ENCODE measurements at places on chromosomes 1 and 21. TPM values are rescaled to one million over a fixed set of nuclear protein-coding genes. Genes with fewer than 3 reads are reported as not detected.

The CD164L2 gene
- polyA plus RNA-seq: 0.47 TPM

The NBPF9 gene
- 73.8 TPM for polyA plus RNA-seq

The RPE65 gene
- 0.06 TPM for polyA plus RNA-seq

The SLFNL1 gene
- polyA plus RNA-seq: 0.81 TPM

The MYBPH gene
- polyA plus RNA-seq: 0.29 TPM

The MAP10 gene
- polyA plus RNA-seq: 6.3 TPM

The NHLH2 gene
- polyA plus RNA-seq: not detected

DNA sequence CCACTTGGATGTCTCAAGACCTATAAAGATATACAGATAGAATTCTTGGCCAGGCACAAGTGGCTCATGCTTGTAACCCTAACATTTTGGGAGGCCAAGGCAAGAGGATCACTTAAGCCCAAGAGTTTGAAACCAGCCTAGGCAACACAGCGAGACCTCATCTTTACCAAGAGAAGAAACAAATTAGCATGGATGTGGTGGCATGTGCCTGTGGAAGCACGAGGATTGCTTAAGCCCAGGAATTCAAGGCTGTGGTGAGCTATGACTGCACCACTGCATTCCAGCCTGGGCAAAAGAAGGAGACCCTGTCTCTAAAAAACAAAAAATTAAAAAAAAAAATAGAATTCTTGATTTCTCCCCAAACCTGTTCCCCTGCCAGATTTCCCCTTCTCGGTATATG, 8.3 kb downstream of the ASAP3 start:
- no peak for DNase-seq

- DNase-seq: no peak
These were observed 135.5 kb upstream of the JUN start for GRCh38 chr1:58919226-58919958.

DNA sequence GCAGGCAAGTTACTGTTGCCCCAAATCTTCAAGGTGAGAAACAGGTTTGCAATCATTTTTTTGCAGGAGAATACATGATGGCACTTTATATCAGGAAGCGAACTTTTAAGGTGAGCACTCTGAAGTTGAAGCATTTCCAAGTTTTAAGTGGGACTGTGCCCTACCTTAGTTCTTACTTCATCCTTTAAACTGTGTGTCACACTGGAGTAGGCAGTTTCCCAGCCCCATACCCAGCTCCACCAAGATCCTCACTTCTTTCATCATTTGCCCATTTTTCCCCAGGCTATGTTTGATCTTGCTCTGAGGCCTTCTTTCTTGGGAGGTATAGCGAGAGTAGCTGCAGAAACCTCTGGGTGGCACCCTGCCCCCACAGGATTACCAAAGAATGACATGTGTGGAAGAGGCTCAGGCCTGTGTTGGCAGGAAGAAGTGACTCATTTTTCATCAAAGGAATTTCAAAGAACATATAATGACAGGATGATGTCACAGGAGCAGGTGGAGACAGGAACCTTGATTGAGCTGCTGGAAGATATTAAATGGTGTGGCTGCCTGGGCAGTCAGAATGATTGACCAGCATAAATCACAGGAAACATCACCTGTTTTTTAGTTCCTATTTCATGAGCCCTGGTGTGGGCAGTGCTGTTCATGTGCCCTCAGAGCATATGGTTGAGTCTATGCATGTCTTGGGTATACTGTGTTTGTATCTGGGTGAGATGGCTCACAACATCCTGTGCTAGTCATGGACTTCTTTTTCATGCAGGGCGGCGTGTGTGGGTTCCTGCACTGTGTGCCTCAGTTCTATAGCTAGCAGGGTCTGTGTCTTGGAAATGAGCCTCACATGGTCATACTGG, 20.8 kb upstream of the MACF1 start:
- no peak for DNase-seq

- DNase-seq: peak; percentile 88
These were observed 13.4 kb downstream of the PLEKHO1 start for GRCh38 chr1:150162862-150163706.

GRCh38 chr1:51916587-51917405, 38.3 kb upstream of the NRDC start:
- no peak for DNase-seq

DNA sequence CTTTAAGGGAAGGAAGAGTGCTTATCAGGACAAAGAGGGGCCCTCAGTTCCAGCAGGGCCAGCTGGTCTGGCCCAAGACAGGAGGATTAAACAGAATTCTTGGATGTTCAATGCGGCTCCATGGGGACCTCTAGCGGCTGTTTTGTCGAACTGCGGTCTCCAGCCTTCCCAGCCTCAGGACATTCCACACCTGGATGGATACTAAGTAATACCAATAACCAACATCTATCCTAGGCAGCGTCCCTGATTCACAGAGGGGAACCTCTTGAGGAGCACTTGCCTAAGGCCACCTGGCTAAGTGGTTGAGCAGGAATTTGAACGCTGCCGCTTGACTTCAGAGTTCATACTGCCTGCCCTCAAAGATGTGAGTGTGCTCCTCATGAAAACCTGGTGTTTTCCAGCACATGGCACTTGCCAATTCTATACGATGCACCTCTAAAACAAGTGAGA, 15.5 kb upstream of the CD247 start:
- peak; percentile 55 for DNase-seq

GRCh38 chr1:156438278-156438987, 62.1 kb downstream of the MEF2D start:
- DNase-seq: no peak

DNA sequence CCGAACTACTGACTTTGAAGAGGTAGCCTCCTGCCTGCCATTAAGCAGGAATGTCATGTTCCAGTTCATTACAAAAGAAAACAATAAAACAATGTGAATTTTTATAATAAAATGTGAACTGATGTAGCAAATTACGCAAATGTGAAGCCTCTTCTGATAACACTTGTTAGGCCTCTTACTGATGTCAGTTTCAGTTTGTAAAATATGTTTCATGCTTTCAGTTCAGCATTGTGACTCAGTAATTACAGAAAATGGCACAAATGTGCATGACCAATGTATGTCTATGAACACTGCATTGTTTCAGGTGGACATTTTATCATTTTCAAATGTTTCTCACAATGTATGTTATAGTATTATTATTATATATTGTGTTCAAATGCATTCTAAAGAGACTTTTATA, 159.8 kb upstream of the SGIP1 start:
- no peak for DNase-seq

DNA sequence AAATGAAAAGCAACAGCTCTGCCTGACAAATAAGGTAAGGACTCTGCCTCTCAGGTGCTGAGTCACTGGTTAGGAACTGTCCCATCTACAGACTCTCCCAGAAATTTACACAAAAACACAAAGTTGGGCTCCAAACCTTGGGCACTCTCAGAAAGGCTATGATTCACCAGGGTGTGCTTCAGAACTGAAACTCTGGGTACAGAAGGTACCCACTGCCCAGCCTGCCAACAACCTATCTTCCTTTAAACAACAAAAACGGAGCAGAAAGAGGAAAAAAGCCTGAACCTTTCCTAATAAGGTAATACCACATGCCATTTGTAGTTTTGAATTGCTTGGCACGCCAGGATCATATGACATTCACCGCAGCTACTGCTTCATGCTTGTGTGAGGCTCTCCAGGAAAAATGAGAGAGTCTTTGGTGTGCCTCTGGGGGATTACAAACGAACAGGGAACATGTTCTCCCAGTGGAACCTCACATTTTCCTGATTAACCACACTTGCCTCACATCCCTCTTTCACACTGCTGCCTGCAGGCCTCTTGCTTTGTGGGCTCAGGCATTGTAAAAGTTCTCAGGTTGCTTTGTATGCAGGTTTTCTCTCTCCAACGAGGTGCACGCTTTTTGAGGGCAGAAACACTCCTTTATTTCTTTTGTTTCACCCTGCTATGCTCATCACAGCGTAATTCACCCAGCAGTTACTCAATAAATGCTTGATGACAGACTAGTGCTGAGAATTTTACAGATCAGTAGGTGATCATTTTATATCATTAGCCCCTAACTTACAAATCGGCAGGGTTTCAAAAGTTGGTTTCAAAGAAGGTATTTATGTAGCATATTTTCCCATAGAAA, 65.1 kb downstream of the GADD45A start:
- no peak for DNase-seq

- DNase-seq: no peak
These were observed 2.4 kb upstream of the WNT3A start for GRCh38 chr1:228004331-228004855.

- no peak for DNase-seq
These were observed 320.7 kb downstream of the RRAGC start for GRCh38 chr1:38538834-38539233.

DNA sequence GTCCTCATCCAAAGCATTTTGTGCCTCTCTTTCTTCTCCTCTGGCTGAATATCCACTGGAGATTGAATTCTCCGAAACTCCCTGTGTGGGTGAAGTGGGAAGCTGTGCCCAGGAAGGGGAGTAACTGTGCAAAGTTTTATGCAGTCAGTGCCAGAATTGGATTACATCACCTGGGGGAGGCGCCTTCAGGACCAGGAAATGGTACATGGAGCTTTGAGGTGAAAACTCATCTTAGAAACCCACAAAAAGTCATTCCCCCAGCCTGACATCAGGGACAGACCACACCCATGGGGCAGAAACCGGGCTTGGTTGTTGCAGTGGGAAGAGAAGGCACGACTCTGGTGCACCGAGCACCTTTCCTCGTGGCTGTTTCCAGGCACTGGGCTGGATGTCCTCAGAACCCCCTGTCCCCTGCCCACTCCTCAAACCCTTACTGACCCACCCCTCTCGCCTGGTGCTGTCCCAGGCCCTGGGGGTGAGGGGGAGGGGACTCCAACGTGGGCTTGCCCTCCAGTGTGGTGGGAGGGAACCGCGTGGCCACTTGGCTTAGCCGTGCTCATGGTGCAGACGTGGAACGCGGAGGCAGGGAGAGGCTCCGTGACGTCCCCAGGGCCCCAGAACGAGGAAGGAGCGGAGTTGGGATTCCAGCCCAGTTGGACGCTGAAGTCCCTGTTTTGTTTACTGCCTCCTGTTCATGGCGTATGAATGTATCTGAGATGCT, 15.7 kb downstream of the TFF3 start:
- DNase-seq: no peak

DNA sequence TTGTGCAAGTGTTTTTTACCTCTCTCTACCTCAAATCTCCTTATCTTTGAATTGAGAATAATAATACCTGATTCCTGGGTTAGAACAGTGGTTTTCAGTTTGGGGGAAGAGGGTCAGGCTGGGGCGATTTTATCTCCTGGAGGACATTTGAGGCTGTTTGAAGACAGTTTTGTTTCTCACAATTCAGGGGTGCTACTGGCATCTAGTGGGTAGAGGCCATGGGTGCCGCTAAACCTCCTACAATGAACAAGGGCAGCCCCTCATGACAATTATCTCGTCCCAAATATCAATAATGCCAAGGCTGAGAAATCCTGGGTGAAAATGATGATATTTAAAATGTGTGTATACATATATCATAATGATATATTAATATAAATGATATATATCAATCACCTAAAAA, 139.1 kb upstream of the USH2A start:
- no peak for DNase-seq

DNA sequence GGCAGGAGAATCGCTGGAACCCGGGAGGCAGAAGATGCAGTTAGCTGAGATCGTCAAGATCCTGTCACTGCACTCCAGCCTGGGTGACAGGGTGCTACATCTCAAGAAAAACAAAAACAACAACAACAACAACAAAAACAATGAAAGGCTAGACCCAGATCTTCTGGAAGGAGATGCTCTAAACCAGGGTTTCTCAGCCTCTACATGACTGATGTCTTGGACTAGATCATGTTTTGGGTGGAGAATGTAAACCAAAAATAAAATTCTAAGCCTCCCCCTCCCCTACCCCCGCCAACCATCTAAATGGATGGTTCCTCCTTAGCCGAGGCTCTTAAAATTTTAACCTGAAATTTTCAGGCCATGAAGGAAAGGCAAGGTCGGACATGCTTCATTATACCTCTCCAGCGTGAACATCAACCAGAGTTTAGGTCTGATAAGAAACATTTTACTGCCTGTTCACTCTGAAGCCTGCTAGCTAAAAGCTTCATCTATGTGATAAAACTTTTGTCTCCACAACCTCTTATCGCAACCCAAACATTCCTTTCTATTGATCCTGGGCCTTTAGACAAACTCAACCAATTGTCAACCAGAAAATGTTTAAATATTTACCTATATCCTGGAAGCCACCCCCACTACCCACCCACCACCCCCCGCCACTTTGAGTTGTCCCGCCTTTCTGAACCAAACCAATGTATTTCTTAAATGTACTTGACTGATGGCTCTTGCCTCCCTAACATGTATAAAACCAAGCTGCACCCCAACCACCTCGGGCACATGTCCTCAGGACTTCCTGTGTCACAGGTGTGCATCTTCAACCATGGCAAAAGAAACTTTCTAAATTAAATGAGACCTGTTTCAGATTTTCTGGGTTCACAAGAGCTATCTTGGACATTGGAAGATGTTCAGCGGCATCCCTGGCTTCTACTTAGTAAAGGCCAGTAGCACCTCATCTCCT, 1.9 kb upstream of the CAPN2 start:
- no peak for DNase-seq

DNA sequence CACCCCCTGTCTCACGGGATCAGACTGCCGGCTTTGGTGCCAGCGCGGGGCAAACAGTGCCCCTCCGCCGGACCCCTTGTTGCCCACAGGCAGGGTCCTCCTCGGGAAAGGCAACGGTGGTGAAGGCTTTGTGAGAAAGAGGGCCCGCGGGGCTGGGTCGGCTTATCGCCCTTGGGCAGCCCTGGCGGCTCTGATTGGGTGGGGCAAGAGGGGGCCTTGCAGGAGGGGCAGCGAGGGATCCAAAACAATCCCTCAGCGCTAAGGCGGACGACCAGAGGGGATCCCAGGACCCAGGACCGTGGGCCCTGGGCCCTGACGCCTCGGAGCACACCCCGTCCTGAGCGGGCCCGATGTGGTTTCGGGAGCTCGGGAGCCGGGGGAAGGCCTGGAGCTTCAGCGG, 3.9 kb upstream of the ZNF678 start:
- no peak for DNase-seq

DNA sequence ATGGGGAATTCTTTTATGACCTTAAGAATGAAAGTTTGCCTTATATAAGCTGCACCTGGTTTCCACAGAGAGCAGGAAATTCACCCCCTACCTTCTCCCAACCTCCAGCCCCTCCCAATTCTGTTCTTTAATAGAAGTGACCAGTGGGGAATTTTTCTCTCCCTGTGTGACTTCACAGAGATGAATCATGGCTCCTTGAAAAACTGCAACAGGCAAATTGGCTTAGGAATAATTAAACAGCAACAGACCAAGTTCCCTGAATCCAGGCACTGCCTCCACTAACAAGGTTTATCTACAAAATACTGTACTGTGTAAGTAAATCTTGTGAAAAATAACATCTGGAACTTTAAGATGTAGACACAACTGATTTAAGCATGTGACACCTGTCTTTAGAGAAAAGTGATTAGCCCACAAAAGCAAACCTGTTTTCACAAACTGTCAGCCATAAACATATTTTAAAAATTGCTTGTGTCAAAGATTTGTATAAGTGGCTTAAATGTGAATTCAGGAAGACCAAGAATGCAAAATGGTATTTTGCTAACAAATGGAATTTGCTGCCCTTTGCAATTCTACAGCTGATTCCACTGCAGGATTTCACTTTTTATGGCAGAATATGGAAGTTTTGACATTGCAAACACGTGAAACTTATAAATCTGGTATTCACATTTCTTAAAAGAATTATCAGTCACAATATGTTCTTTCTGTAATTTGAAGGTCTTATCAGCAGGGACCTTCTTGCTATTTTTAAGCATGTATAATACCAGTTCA, 54.0 kb downstream of the ALG14 start:
- no peak for DNase-seq
